ENCODE measurements at places on chromosomes 11 and 22.
A peak's percentile ranks its signal among the peaks of the same experiment; 100 is the strongest.

GRCh38 chr11:114914231-114915005 is 236.1 kb downstream of the NXPE2 start:
- no peak for DNase-seq

DNA sequence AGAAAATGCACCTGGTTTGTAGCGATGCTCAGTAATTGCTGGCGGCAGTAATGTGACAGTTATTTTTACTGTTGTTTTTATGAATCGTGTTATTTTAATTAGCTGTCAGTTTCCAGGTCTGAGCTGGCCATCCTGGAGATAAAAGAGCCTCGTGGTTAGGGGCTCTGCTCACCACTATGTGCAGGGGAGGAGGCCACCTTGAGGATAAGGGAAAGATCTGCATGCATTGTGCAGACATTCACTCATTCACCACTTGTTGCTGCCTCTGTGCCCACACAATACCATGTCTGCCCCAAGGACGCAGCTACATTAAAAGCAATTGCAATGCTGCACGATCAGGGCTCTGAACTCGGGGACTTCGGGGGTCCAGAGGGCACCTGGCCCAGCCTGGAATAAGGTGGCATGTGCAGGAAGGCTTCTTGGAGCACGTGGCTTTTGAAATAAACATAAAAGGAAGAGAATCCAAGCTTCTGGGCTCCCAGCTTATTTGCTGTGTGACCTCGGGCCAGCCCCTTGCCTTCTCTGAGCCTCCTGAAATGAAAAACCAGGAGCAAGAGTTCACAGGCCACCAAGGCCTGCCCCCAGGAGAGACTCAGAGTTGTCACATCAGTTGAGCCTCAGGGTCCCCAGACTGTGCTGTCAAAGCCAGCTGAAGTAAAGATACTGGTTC is 44.7 kb upstream of the SHISAL1 start:
- DNase-seq: no peak

DNA sequence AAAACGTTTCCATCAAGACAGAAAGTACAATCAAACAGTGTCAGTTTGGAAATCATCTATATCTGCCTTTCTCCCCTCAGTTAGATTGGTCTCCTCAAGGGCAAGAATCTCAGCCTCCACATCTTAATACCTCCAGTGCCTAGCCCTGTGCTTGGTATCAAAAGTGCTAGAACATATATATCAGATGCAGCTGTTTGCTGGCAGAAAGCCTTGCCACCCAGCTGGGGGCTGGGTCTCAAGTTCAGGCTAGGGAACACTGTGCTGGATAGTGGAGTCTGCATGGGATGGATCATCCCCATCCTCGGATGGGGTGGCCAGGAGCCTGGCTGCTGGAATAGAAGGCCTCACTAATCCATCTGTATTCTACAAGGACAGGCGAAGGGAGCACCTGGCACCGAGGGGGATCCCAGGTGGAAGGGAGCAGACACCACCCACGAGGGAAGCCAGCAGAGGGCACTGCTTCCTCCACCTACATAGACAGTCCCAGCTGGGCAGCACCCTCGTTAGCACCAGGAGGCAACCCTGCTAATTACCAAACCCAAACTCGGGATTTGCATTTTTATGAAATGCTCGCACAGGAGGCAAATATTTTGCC is 602.2 kb downstream of the BUD13 start:
- DNase-seq: no peak

GRCh38 chr11:113977701-113978100 is 2.8 kb downstream of the HTR3A start:
- DNase-seq: no peak

DNA sequence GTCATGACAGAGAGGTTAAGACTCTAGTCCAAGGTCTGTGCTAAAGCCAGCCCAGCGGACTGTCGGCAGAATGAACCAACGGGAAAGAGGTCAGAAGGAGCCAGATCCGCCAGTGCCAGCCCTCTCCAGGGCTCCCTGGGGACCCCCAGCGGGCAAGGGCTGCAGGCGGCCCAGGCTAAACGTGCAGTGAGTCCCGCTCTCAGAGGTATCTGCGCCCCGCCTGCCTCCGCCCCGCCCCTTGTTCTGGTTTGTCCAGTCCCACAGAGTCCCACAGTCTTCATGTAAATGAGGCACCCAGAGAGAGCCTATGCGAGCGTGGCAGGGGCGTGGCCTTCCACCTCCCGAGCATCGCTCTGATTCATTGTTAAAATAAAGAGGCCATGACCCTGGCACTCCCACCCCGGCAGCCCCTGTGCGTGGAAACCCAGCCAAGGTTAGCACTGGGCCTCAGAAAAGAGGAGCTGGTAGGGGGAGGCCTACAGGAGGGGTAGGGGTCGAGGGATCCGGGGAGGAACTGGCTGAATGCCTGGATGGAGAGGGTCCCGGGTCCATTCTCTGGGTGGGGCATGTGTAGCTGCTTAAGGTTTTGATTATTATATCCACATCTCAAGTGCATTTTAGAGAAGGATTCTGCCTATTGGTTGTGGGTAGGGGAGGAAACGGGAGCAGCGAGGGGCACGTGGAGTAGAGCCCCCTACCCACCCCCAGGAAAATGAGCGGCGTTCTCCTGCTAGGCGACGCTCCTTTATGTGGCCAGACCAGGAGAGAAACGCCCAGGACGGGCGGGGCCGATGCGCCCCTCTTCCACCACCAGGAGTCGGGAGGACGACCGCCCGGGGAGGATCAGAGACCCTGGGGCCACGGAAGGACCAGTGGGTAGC is at the start of gene TRIOBP:
TRIOBP (plus strand) TSS at position 392 of the 881 bp plus-strand sequence. CDS start 4,318 bp downstream, outside the sequence.
- DNase-seq: peak; percentile 56

GRCh38 chr11:82718307-82718706 is 15.4 kb downstream of the FAM181B start:
- DNase-seq: no peak

DNA sequence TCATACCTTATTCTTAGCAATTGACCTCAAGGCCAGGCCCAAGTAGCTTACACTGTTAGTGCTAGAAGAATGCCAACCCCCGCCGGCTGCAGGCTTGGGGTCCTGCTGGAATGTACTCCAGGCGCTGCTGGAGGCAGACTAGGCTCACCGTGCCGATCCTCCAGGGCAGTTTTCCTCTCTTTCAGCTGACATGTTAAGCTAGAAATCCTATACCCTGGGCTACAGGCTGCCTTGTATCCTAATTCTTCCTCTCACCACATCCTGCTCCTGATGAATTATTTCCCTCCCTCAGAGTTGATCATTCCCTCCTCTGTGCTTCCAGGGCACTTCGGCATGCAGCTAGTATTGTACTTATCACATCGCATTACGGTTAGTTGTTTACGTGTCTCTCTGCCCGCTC is 3.4 kb downstream of the SPTBN2 start:
- DNase-seq: no peak

DNA sequence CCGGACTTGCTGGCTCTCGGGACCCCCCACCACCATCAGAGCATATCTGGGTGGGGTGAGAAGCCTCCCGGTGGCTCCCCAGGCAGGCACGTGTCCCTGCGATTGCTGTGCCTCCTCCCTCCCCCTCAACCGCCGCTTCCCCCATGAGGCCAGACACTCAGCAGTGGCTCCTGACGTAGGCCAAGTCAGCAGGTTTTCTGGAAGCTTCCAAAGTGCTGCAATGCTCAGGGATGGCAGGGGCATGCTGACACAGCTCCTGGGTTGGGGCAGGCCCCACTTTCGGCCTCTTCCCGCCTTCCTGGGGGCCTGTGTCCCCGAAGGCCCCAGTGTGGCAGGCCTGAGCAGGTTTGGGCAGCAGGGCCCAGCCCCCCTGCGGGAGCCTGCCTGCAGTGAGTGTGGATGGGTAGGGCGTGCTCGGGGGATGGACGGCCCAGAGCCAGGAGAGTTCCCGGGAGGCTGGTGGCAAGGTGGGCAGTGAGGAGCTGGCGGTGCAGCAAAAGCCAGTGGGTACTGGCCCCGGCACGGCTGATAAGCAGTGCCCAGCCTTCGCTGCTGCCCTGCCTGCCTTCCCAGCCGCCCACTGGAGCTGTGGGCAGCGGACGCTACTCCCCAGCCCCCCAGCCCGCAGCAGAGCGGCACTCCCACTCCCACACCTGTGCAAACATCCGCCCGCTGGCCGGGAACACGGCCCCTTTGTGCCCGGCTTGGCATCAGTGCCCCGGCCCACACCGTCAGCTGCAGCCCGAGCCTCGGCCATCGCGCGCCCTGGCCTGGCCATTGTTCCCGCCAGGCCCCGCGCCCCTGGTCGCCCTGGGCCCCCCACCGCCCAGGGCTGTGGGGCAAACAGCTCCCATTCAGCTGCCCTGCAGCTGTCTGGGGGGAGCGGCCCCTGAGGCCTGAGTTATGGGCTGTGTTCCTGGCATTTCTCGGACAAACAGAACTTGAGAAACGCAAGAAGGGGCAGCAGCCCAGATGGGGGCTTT is 125.0 kb downstream of the KCNQ1OT1 start:
- no peak for DNase-seq

- no peak for DNase-seq
Measured at GRCh38 chr11:11665407-11665806, 43.6 kb upstream of the GALNT18 start.

GRCh38 chr11:103170865-103171264 is 61.6 kb downstream of the DYNC2H1 start:
- no peak for DNase-seq

GRCh38 chr11:44936951-44937543 is 13.6 kb downstream of the TP53I11 start:
- no peak for DNase-seq

DNA sequence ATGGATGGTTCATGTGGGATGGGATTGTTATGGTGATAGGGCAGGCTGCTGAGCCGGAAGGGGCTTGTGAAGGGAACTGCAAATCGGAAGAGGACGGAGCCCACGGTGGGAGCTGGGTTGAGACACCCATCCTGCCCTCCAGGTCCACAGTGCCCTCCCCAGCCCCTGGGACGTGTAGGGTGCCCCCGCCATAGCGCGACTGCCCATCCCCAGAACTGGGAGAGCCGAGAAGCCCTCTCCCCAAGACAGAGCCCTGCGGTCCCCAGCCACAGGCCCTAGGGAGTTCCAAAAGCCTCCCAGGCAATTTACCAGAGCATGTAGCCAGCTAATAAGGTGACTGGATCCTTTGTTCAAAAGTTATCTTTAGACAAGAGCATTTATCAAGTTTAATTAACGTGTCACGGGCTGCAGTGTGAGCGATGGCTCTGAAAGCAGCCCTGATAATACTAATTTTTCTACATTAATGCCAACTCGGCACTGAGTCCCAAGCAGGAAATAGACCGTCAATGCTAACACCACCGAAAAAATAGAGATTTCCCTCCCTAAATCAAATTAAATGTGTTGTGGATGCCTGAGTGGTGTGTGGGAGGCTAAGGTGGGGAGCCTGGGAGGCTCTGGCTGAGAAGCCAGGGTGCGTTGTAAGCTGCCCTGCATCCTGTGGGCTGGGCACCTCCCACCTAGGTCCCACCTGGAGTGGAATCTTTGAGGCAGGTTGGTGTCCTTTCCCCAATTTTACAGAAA is 76.8 kb upstream of the RTL6 start:
- no peak for DNase-seq

GRCh38 chr11:132838627-132839026 is 693.7 kb downstream of the OPCML start:
- no peak for DNase-seq

- no peak for DNase-seq
Measured at GRCh38 chr22:30474683-30475424, 3.0 kb upstream of the SEC14L3 start.

DNA sequence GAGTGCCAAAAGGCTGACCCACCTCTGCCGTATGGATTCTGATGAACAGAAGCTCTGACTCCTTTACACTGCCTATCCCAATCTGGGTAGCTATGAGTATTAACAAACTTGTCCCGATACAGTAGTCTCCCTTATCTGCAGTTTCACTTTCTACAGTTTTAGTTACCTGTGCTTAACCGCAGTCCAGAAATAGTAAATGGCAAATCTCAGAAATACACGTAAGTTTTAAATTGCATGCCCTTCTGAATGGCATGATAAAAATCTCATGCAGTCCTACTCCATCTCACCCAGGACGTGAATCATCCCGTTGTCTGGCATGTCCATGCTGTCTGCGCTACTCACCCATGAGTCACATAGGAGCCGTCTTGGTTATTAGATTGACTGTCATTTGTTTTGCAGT is 68.8 kb downstream of the SNX19 start:
- DNase-seq: no peak

- no peak for DNase-seq
Measured at GRCh38 chr11:61342207-61342803, 9.3 kb downstream of the TKFC start.

- no peak for DNase-seq
Measured at GRCh38 chr11:119461229-119461963, 38.4 kb upstream of the THY1 start.

DNA sequence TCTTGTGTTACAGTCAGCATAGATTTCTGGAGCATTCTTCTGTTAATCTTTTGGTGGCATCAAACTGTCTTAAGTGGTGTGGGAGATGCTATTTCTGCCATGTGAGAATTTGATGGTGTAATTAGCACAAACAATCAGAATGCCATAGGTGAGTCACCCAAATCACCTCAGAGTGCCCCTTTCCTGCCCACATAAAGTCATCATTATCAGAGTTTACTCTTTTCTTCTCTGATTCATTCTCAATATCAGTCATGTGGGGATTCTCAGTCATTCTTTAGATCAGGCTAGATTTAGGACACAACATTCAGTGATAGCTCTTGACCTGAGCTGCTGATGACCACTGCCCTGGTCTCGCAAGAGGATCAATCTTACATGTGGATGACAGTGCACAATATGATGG is 23.7 kb upstream of the MS4A6A start:
- DNase-seq: no peak

DNA sequence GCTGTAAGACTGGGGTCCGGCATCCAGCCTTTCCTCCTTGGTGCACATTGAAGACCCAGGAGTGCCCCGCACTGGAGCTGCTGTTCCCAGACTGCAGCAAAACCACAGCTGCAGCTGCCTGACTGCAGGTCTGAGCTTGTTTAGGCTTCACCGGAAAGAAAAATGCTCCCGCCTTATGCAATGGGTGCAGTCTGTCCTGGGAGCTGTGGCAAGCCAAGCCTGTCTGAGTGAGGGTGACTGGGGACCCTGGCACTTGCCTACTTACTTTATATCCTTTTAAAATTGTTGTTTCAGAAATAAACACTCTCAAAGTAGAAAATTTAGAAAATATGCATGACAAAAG is 23.3 kb upstream of the CD44 start:
- no peak for DNase-seq

- no peak for DNase-seq
Measured at GRCh38 chr11:120244476-120245365, 4.8 kb downstream of the POU2F3 start.

DNA sequence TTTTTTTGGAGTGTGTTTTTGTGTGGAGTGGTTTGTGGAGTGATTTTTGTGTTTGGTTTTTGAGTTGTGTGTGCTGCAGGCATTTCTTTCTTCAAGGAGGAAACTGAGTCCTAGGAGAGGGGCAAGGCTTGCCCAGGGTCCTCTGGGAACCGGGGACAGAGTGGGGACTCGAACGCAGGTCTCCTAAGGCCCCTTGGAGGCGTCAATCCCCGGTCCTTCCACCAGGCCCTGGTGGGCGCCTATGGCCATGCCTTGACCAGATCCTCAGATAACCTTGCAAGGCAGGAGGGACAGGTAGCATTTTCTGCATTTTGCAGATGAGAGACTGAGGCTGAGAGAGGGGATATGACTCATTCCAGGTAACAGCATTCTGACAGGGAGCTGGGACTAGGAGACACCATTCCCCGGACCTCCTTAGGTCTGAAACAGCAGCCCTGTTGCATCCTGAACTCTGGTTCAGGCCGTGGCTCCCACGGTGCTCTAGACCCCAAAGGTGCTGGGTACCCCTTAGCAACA is 39.1 kb downstream of the MYO7A start:
- no peak for DNase-seq

- peak; percentile 56 for DNase-seq
Measured at GRCh38 chr11:112219476-112220232, 6.6 kb upstream of the PTS start.

Data from GM12878 (cell line).